Stimulated activated CD4-positive, alpha-beta T cell treated with anti-CD3 and anti-CD28 coated beads, Interleukin-1b, Interleukin-23, amount 100 ng/mL, for 1 hour (primary cell): ENCODE measurements at places on chromosomes 3 and 15.

DNA sequence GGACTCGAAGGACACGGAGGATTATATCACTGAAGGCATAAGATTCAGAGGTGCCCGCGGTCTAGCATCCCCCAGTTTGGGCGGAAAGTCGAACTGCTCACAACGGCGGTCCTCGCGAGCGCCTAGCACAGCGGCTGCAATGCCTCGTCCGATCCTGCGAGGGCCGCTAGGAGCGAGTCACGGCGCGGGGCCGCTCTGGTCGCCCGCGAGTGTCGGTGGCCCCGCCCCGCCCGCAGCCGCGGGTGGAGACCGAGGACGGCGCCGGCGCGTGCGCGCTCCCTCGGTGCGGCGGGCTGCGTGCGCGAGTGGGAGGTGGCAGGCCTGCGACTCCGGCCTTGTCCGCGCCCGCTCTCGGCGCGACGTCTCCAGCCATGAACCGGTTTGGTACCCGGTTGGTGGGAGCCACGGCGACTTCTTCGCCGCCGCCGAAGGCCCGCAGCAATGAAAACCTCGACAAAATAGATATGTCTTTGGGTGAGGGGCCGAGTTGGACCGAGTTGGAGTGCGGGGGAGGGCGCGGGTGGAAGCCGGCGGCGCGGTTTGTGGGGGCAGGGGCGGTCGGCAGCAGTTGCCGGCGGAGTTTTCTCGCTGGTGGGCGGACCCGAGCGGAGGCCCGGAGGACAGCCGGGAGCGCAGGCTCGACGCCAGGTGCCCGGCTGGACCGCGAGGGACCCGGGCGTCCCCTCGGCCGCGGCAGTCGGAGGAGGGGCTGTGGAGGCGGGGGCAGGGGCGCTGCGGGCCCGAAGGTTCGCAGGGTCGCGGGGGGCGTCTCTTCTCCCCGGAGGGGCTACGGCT, at the start of gene FYTTD1:
Gene FYTTD1 (plus strand): TSS at position 283 of the 795 bp plus-strand sequence. CDS start 89 bp downstream, at position 372.
- DNase-seq = peak; percentile 69

DNA sequence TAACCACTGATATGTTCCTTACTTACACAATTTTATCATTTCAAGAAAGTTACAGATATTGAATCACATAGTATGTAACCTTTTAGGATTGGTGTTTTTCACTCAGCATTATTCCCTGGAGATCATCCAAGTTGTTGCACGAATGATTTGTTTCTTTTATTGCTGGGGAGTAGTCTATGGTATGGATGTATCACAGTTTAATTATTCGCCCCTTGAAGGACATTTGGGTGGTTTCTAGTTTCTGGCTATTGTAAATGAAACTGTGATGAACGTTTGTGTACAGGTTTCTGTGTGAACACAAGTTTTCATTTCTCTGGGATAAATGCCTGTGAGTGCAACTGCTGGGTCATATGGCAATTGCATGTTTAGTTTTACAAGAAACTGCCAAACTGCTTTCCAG, 68.8 kb downstream of the NMNAT3 start:
- DNase-seq = no peak

- DNase-seq = no peak
Measured at GRCh38 chr3:12369029-12369428, 80.2 kb downstream of the PPARG start.

DNA sequence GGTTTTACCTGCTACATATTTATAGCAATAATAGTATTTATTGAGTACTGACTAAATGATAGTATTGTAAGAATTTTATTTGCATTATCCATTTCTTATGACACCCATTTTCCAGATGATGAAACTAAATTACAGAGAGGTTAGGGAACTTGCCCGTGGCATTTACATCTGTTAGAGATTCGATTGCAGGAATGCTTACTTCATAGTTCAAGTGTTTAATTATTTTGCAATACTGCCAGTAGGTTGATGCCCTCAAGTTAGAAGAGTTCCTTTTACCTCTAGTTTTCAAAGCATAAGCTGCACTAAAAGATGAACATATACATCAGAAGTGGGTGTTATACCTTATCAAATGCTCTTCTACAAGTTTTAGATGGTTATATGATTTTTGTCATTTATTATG, 362.8 kb upstream of the RGMA start:
- DNase-seq = no peak

- no peak for DNase-seq
Measured at GRCh38 chr15:69603369-69604071, 150.9 kb downstream of the RPLP1 start.

GRCh38 chr15:48624700-48625099, 20.8 kb downstream of the FBN1 start:
- DNase-seq = no peak

GRCh38 chr3:74491874-74492273, 122.6 kb downstream of the CNTN3 start:
- no peak for DNase-seq

GRCh38 chr15:41429003-41429890, 12.4 kb downstream of the RTF1 start:
- DNase-seq = no peak
